ENCODE measurements at places on chromosomes 5 and 9.

DNA sequence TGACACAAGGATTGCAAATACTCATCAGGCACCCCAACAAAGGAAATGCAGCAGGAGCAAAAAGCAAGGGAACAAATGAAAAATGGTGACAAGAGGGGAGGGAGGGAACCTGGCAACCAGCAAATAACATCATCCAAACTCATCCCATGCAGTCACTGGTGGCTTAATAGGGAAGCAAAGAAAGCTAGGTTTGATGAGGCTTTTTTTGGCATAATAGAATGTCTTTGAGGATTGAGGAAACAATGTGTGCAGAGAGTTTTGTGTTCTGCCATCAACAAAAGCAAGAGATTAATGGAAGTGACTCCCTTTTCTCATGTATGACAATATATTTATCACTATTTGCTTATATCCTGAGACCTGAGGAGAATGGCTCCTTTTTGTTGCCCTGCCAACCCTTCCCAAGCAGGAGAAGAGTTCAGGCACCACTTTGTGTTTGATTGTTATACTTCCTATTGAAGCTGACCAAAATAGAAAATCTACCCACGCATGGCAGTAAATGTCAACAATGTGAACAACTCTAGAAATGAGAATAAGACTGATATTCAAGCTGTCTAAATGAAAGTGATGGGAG lies 375.7 kb downstream of the CAAP1 start:
- ATAC-seq = no peak

DNA sequence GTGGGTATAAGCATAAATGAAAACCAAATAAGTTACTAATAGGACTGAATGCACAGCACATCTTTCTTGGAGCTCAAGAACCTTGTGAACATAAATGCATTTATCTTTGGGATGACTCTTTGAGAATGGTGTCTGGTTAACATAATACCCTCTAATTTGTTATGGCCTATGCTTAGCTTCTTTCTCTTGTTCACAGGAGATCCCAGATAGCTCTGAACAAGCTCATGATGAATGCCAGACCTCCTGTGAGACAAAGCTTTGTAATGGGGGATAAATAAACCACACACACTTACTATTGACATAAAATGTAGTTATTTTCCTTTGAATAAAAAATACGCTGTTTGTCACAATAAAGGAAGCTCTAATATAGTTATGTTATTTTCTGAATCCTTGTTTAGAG lies 111.5 kb downstream of the PSAT1 start:
- no peak for ATAC-seq

DNA sequence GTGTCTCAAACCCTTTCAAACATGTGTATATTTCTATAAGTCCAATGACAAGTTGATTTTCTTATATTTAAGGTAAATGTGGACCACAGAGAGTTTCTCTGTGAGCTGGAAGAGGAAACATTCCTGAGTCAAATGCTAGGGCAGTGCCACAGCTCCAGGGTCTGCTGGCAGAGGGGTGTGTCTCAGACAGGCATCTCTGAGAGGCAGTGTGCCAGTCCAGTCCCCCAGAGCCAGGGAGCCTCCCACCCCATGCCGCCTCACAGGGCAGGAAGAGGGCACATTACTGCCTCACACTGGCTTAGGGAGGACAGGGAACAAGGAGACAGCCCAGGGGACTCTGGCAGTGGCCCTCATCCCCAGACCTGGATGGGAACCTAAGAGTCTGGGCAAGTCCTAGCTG lies 120.2 kb downstream of the TENT4A start:
- no peak for ATAC-seq

- ATAC-seq = peak; percentile 45
Observed at GRCh38 chr5:132094393-132095076, 20.9 kb downstream of the CSF2 start.

GRCh38 chr9:34446951-34447350 lies 11.4 kb downstream of the FAM219A start:
- ATAC-seq = no peak

DNA sequence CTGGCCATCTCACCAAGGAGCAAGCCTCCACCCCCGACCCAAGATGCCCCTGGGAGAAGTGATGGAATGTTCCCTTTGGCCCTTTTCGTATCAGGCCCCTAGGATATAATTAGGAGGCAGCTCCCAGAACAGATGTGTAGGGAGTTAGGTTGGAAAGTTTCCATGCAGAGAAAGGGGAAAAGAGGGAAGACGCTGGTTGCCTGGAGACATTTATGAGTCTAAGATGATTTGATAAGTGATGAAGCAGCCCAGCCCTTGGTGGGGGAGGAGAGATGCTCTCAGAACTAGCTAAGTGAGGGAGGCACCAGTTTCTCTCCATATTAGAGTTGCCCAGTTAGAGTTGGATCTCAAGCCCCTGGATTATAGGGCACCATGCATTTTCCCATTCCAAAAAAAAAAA lies 137.5 kb downstream of the GNA14 start:
- no peak for ATAC-seq
